D341Med (cell line): ENCODE measurements at places on chromosomes 7 and 10.

- DNase-seq: no peak
Observed at GRCh38 chr7:141147482-141147881, 73.6 kb downstream of the TMEM178B start.

GRCh38 chr10:113171662-113172061, 221.6 kb downstream of the TCF7L2 start:
- DNase-seq: no peak

DNA sequence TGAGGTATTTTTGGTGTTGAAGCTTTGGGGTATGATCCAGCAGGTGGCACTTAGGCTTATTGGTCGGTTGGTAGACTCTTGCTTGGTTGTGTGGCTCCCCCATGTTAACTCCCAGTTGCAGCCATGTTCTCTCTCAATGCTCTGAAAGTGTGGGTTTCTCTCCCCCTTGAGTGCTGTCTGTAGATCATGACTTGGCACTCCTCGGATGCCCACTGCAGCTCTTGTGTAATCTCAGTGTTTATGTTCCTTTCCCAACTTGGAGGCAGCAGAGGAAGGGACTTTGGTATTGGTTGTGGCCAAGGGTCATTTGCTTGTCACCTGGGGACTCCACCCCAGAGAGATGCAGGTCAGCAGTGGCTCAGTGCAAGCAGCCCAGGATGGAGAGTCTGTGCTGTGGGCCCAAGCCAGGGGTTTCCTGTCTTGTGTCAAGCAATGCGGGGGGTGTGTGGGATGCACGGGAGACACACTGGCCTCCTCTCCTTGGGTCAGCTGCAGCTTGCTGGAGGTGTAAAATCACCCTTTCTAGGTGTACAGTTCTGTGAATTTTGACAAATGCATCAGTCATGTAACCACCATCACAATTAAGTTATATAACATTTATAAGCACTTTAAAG, 36.9 kb downstream of the PIK3CG start:
- DNase-seq: no peak

DNA sequence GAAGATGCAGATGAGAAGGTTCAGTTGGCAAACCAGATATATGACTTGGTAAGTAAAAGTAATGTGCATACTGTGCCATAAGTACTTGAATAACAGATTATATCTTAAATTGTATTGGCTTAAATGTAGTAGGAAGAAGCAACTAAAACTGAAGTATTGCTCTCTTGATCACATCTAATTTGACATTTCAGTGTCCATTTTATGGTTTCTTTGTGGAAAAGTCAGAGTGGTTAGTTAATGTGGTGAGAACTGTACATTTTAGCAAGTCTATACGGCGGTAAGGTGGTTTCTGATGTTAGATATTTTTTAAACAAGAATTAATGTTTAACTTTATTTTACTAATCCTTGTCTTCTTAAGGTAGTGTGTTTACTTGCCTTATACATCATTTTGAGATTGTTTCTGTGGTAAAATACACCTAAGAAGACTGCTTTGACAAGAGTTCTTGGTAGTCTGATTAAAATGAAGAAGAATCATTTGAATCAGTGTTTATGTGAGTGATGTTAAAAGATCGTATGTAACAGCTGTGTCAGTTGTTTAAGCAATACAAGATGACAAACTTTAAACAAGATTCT, 5.1 kb downstream of the ING3 start:
- no peak for DNase-seq

- DNase-seq: no peak
Observed at GRCh38 chr10:63553031-63553430, 31.8 kb downstream of the REEP3 start.
